ENCODE measurements at places on chromosomes 13 and 19. TPM values are rescaled to one million over a fixed set of nuclear protein-coding genes. Genes with fewer than 3 reads are reported as not detected.

Gene DACH1
- total RNA-seq, result not detected

Gene CHST8
- total RNA-seq, result 0.13 TPM

Gene GPR183
- total RNA-seq, result 0.13 TPM

Gene UHRF1
- total RNA-seq, result 5.3 TPM

Gene ARHGAP45
- total RNA-seq, result 9.0 TPM

Gene ZSCAN1
- not detected for total RNA-seq

Gene PSG2
- total RNA-seq, result not detected

Gene RPS16
- 94.3 TPM for total RNA-seq

Gene NAT14
- total RNA-seq, result 2.4 TPM

Gene FGF21
- not detected for total RNA-seq

Gene PINLYP
- total RNA-seq, result 0.64 TPM

Gene GRIN3B
- total RNA-seq, result 0.26 TPM

Gene ARID3A
- total RNA-seq, result 16.0 TPM

Gene CEACAM1
- total RNA-seq, result 1.6 TPM
